ENCODE measurements at places on chromosomes 4 and X.

DNA sequence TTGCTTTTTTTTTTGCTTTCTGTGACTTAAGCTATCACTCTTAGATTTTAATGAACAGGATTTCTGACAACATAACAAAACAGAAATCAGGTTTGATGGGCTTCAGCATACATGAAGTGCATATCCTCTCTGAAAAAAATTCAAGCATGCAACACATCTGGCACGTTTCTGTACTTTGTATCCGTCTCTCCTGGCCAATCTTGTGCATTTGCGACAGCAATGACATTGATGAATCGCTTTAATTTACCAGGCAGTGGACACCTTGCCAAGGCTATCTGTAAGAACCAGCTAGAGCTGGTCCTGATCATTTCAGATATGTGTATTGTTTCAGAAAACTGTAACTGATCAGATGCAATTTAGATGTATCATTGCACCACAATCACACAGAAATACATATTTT, 93.3 kb downstream of the CCSER1 start:
- DNase-seq: no peak

DNA sequence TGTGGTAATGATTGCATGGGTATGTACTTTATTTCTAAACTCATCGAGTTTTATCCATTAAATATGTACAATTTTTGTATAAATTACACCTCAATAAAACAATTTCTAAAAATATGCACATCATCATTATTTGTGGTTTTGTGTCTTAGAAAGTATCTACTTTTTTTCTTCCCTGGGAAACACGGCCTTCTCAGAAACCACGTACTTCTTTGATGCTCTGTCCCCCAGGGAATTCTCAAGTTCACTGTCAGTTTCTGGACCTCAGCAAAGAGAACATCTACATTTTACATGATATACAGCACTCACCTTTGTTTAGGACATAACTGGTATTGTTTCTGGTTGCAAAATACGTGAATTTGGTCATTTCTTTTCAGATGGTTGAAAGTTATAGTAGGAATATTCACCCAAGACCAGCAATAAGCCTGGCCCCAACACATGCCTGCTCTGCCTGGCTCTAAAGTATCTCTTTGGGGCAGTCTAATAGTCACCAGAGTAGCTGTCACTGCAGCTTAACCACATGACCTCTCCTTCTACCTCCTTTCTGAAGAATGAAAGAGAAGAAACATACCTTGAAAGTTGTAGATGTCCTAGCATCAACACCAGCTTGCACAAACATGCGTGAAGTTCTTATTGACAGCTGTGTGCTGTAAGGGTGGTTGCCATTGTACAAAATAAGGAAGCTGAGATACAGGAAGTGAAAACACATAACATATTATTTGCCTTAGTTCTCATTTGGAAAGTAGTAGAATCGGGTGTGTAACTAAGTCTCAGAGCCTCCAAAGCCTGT, 48.4 kb upstream of the SPANXN4 start:
- DNase-seq: no peak

DNA sequence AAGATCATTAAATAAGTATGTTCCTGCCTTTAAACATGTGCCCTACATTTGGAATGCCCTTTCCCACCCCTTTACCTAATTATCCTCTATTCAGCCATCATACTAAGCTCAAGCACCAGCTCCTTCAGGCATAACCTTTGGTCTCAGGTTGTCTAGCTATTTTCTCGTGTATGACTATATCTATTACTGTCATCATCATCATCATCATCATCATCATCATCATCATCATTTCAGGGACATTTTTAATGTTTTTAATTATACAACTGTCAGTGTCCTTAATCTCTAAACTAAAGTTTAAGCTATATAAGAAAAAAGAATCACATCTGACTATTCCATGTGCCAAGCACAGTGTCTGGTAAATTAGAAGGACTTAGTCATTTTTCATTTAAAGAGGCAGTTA, 214.6 kb upstream of the CTSO start:
- no peak for DNase-seq

DNA sequence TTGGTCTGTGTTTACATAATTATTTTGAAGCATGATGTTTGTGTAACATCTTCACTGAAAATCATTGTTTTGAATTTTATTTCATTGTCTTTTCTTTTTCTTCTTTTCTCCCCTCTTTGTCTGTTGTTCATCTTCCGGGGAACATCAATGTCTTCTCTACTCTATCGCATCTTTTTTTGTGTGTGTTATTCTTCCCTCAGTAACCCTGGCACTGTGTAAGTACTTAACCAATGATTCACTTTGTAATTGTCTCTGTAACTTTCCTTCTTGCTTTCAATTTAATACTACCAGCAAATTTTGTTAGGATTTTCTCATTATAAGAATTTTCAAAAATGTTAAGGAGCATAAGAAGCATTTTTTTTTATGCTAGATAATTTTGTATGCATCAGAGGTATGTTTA, 130.8 kb downstream of the PDLIM5 start:
- DNase-seq: no peak

- DNase-seq: no peak
These were observed 23.7 kb upstream of the EOLA2 start for GRCh38 chrX:149962010-149962409.

DNA sequence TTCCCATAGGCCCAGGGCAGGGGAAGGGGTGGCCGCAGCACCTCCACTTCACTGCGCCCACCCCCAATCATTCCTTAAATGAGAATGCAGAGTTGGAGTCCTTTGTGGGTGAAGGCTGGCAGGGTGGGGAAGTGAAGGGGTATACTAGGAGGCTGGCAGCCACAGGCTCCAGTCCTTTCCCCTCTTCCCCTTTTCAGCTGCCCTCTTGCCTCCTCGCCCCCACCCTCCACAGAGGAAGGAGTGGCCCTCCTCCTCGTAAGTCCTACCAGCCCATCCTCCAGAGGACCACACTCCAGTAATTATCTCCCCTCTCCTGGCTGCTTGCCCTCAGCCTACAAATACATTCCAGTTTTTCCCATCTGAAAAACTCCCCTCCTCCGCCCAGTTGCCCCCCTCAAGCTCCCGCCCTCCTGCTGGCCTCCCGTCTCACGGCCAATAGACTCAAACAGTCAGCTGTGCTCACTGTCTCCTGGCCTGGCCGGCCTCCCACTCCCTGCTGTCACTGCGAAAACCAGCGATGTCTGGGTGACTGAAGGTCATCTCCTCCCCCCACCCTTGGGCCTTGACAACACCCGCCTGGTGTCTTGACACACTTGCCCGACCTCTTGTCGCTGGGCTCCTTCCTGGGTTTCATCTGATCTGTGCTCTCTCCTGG, 38.8 kb downstream of the EFNB1 start:
- DNase-seq: no peak

DNA sequence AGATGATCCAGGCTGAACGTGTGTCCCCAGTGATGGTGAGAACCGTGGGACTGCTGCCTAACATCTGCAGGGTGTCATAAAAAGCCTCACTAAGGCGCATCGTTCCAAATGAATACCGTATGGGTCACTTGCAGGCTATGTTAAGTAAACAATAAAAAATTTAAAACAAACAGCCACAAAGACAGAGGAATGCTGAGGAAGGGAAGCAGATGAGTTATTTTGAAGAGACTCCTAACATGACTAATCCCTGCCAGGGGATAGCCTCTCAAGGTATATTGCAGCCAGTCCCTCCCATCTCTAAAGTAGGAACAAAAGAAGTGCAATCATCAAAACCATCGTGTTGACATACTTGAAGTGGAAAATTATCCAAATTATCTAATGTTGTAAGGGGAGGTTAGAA, 83.8 kb downstream of the UNC5C start:
- no peak for DNase-seq

DNA sequence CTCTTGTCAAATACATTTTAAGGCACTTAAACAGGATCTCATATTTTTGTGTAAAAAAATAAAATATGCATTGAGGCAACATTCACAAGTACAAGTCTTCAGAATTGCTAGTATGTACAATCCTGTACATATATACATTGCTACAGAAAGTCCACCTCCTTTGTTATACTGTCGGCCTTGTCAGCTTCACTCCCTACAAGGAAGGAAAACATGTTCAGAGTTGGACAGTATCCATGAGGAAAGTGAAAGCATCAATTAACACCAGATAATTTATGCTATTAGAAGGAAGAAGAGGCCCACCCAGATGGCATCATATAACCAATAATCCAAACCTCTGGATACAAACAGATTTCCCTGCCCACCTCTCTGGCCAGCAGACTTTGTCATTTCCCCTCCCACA, 42.0 kb downstream of the REELD1 start:
- DNase-seq: no peak

DNA sequence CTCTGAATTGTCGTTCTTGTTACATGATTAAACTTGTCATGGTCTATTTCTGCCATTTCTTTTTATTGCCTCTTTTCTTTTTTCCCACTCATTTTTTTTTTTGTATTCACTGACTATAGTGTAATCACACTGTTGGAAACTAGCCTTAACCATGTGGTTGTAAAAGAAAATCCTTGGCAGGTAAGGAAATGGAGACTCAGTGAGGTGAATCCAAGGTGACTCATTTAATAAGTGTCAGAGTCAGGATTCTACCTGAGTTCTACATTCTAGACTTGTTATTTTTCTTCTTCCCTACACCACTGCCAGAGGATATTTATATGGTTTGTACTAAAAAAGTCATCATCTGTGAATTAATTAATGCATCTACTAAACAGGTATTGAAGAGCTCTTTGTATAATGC, 152.2 kb downstream of the CBLL2 start:
- DNase-seq: no peak

- DNase-seq: no peak
These were observed 824.0 kb downstream of the STIM2 start for GRCh38 chr4:27684610-27685011.

DNA sequence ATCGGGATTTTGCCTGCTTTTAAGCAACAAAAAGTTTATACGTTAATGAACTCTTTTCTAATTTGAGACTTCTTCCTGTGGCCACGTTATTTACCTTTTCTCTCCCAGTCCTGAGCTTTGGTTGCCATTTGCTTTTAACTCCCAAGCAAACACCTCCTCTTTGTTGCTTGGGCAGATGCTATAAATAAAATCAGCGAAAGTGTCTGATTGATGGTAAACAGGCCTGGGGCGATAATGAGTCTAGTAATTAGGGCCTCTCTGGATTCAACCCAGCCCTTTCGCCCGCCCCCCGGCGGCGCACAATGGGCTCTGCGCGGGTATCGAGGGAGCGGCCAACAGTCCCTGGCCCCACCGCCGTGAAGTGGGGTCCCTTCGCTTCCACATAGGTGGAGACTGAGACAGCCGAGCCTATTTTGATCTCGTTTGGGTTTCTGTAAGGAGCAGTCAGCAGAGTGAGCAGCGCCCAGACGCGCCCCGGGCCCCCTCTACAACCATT, 790 bp downstream of the CLGN start:
- DNase-seq: no peak

GRCh38 chr4:143183513-143184216, 1.1 kb upstream of the USP38 start:
- DNase-seq: no peak

- no peak for DNase-seq
These were observed 207.6 kb downstream of the THOC2 start for GRCh38 chrX:123525123-123525725.

DNA sequence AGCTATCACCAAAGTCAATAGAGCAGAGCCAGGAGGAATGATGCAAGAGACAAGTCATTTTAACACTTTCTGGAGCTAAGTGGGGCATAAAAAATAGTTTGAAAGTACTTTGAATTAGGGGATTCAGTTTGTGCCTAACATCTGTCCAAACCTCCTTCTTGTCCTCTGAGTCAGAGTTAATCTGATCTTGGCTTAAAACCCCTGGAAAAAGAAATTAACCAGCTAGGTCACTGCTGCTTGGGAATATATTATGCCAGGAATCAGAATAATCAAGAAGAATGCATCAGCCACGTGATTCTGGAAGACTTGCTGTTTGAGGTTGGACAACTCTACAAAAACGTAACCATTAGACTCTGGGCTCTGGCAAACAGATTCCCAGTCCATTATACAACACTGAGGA, 45.3 kb upstream of the EDA2R start:
- no peak for DNase-seq

DNA sequence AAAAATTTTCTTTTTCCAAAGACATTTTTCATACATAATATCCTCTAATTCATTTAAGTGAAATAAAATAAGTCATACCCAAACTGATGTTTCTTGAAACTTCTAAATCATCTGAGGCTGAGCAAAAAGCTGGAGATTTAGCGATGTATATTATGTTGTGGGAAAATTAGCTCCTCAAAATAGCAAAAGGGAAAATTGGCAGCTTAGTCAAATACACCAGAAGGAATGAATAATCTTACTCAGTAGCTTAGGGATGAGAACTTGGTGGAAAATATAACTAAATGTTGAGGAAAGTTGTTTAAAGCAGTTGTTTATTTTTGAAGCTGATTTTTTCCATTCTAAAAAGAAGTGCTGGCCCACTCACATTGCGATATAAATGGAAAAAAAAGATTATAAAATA, 40.9 kb downstream of the GABRA4 start:
- no peak for DNase-seq

DNA sequence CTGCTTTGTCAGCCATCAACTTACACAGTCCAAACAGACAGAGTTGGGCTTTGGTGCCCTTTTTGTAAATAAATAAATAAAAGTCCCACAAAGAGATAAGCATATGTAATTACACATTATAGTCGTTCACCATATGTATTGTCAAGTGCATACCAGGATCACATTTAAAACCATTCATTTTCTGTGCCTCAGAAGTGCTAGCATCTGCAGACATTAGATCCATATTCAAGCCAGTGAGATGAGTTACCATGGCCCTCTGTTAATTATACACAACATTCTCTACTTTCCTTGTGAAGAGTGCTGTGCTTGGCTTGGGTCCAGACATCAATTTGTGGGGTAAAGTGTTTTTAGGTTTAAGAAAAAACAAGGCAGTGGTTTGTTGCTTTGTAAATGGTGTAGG, 76.8 kb downstream of the ENOX2 start:
- DNase-seq: no peak

DNA sequence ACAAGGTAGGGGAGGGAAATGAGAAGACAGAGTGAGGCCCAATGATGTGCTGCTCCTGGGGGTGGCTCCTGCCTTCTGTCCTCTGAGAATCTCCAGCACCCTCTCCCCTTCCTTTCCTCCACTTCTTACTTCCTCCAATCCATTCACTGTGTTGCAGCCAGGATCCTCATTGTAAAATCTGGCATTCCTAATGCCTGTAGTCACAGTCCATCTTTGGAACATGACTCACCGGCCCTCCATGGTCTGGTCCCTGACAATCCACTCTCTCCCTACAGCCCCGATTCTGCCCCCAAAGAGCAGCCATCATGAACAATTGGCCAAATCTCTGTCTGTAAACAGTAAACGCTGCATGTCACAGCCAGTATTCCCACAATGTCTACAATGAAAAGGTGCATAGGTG, 72.9 kb downstream of the CLNK start:
- DNase-seq: no peak
